Activated gamma-delta T cell (primary cell): ENCODE measurements at places on chromosomes 3 and 15.

- no peak for DNase-seq
These were observed 169.2 kb upstream of the LYSMD4 start for GRCh38 chr15:99902248-99902928.

DNA sequence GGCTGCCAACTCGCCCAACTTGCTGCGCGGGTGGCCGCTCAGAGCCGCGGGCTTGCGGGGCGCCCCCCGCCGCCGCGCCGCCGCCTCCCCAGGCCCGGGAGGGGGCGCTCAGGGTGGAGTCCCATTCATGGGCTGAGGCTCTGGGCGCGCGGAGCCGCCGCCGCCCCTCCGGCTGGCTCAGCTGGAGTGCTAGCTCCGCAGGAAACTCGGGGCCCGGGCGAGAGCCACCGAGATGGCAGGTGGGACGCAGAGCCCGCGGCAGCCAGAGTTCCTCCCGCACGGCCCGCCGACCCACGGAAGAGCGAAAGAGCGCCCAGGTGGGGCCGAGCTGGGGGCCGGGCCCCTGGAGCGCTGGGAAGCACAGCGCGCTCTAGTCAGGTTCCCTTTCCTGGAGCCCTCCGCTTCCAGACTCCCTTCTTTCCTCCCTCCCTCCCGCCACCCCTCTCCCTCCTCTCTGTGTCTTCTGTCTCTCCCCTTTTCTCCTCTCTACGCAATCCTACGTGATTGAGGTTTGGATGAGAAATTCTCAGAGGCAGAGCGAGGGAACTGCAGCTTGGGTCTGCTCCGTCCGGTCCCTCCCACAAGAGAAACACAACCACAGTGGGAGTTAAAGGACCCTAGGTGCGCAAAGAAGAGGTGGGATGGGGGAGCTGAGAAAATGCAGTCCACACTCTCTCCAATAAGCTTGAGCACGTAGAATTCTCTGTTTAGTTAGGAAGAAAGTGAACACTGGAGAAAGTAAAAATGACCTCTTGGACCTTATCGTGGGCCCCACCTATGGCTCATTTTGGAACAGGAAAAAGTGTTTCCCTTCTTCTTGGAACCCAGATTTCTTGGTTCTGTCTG lies 317.3 kb downstream of the FGF12 start:
- no peak for DNase-seq

DNA sequence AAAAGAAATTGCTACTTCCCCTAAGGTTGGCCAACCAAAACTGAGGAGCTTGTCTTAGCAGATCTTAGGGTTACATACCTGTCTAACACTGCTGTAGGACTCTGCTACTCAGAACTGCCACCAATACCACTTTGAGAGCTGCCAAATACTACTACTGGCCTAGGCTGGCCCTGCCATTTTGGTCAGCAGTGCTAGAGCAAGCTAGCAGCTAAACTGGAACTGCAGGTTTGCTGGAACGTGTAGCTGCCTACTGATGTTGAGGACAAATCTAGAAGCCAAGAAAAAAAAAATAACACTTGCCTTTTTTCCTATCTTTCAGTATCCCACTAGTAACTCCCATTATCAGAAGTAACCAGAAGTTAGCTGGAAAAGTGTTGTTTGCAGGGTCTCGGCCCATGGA lies 387.4 kb downstream of the RBMS3 start:
- DNase-seq, result no peak

- no peak for DNase-seq
These were observed 43.8 kb downstream of the SPSB4 start for GRCh38 chr3:141094790-141095545.

DNA sequence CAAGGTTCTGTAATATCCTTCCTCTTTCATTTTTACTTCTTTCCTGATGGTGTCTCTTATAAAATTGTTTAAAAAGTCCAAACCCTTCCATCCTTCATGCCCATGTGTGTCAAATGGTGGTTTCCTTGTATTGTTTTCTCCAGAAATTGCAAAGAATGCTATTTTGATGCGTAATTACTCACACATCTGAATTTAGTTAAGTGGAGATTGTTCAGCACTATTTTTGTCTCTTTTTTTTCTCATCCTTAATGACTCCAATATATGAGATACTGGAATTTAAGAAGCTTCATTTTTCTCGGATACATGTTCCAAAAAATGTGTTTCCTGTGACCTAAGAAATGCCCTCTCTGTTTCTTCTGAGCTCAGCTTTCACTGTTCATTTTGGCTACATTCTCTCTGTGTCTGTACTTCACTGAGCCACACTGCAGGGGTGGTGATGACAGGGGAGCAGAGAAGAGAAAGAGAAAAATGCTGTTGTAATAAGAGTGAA lies 799.8 kb downstream of the DIPK2A start:
- no peak for DNase-seq

DNA sequence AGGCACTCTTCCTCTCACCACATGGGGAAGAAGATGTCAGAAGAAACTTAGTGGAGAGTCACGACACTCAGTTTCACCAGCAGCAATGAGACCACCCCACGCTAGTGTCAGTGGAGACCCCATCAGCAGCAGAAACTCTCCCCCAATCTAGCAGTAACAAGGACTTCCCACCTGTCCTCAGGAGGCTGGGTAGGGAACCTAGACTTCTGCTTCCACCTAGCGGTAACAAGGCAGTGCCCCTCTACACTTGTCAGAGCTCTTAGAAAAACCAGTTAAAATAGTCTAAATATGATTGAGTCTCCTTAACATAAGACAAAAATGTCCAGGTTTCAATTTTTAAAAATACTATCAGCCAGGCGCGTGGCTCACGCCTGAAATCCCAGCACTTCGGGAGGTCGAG lies 57.3 kb downstream of the TRAT1 start:
- DNase-seq, result no peak

- no peak for DNase-seq
These were observed 8.3 kb upstream of the TM4SF1 start for GRCh38 chr3:149385617-149386298.

DNA sequence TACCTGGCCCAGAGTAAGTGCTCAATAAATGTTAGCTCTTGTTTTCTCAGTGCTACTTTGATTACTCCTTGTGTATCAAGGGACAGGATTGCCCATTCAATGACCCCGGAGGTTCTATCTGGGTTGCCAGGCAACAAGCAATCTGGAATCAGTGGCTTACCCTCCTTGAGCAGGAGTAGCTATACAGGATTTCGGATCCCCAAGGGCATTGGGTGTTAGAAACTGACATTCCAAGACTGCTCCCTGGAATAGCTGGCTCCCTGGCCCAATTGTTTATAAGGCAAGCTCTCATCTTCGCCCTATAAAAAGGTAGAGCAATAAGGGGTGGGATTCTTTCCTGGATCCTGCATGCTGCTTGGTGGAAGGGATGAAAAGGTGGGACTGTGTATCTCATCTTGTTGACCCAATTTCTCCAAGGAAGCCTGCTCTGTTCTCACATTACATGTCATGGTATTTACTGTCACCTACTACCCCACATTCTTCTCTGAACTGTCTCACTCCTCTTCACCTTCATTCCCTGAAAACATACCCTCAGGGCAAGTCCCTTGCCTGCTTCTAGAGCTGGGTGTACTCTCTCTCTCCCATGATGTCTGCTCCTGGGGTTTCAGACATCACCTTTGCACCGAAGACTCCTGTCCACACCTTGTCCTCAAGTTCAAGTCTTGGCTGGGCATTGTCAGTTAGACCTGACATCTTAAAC lies 26.4 kb upstream of the SCN10A start:
- DNase-seq, result no peak

DNA sequence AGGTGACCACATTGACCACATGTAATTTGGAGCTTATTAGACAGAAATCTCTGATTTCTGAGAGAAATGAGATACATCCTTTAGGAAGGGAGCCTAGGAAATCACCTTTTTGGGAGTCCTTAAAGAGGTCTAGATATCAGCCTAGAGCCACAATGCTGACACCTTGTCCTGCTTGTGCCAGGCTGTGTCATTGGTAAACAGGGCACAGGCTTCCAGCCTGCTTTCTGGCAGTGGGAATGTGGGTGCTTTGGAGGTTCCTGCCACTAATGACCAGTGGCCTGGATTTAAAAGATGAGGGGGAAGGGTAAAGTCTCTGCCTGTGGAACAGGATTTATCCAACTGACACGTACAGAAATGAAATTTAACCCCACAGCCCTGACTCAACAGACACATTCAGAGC lies 169.8 kb upstream of the KBTBD8 start:
- DNase-seq, result no peak

DNA sequence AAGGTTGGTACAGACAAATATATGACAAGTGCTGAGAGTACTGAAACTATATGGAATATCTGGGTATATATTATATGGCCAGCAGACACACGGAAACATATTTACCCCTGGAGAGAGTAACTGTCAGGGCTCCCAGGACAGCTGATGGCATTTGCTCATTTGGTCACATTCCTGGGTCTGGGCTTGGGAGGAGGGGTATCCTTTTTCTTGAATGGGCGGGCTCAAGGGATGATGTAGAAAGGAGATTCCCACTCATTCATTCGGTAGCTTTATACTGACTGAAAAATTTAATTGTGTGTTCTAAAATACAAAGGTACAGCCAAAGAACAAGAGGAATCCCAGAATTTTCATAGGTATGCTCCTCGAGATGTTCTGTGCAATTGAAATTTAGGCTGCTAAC lies 131.0 kb downstream of the KCNAB1 start:
- no peak for DNase-seq

GRCh38 chr3:63878394-63879060 lies 14.9 kb downstream of the ATXN7 start:
- no peak for DNase-seq

GRCh38 chr3:188208516-188208981 lies 54.6 kb downstream of the LPP start:
- DNase-seq, result no peak

DNA sequence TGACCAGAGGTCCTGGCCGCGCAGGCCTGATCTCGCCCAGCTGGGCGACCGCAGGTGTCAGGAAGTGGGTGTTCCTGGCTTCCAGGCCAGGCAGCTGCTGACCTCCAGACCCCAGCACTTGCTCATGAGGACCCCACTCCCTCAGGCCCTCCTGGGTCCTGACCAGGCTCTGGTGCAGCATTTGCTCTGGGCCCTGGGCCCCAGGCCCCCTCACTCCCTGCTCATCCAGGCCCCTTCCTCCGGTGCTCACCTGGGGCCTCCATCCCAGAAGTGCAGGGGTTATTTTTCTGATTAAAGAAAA lies 7.7 kb upstream of the ROPN1B start:
- no peak for DNase-seq

- DNase-seq, result no peak
These were observed 954 bp downstream of the CLDN11 start for GRCh38 chr3:170419557-170420087.

- no peak for DNase-seq
These were observed 60.4 kb upstream of the SLC2A2 start for GRCh38 chr3:171086914-171087313.

- no peak for DNase-seq
These were observed 20.5 kb downstream of the EID1 start for GRCh38 chr15:48898446-48898845.

DNA sequence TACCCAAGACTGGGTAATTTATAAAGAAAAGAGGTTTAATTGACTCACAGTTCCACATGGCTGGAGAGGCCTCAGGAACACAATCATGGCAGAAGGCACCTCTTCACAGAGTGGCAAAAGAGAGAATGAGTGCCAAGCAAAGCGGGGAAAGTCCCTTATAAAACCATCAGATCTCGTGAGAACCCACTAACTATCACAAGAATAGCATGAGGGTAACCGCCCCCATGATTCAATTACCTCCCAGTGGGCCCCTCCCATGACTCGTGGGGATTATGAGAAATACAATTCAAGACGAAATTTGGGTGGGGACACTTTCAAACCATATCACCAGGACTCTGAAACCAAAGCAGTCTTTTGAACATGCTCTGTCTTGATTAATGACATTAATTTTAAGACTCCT lies 7.0 kb downstream of the RTP3 start:
- DNase-seq, result no peak

GRCh38 chr3:124952282-124952855 lies 17.8 kb upstream of the MUC13 start:
- DNase-seq, result no peak

DNA sequence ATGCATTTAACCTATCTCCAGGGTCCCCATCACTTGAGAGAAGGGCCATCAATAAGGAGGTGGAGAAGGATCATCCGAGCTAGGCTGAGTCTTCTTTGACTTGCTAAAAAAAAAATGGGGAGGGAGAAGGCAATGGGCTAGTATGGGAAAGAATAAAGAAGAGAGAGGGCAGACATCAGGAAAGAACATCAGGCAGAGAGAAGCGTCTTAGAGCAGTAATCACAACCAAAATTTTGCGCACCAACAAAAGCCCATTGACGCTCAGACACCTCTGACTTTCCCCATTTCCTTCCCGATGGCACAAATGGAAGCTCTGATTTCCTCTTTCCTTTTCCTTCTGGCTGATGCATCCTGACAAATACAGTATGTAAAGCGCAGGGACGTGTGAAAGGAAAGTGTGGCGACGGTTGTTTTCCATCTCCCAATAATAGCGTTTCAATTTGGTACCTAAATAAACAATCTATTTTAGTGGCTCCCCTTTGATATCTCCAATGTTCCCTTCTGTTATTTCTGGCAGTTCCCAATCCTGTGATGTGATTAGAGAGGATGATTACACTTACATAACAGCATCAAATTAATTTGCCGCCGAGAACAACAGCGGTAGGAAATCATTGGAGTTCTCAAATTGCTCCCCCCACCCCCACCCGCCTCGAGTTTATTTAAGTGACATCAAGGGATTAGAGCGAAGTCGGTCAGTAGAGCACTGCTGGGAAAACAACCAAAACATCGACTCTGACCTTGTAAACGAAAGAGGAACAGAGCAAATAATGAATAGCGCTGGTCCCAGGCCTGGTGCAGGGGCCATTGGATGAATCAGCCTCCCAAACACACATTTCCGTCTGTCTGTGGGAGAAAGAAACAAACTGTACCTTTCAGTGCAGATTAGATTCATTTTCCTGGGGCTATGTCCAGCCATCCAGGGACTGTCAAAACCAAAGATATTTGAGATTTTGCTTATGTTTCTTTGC lies 273.3 kb upstream of the ICE2 start:
- DNase-seq, result no peak

DNA sequence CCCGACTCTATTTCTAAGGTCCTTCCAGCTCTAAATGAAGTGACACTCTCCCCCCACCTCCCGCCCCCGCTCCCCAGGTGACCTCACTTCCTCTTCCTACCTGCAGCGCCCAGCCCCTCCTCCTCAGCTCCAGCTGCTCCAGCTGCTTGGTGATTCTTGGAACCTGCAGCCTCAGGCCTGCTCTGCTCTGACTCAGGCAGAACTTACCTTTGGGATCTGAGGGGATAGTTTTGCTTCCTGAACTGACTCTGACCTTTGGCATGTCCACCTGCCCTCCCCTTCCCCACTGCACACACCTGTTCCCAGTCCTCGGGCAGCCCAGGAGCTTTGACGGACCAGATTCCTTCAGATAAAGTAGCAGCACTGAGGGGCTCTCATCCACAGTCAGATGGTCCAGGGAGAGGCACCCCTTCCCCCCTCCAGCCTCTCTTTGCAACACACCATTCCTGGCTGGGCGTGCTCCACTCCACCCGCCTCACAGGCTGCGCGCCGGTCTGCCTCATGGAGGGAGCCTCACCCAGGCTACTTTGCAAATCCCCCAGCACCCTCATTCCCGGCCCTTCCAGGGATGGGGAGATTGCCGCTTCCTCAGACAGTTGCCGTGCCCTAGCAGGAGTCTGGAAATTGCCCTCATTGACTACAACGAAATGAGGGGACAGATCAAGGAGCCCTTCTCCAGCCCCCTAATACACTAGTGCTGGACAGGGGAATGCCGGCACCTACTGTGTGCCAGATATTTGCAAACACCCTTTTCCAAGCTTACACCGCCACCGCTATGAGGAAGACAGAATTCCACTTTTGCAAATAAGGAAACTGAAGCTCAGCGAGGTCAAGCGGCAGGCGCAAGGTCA lies 692 bp upstream of the C15orf39 start:
- no peak for DNase-seq
